ENCODE measurements at places on chromosomes 1 and 21.

- DNase-seq, result no peak
Measured at GRCh38 chr1:59731591-59731990, 83.2 kb upstream of the HOOK1 start.

DNA sequence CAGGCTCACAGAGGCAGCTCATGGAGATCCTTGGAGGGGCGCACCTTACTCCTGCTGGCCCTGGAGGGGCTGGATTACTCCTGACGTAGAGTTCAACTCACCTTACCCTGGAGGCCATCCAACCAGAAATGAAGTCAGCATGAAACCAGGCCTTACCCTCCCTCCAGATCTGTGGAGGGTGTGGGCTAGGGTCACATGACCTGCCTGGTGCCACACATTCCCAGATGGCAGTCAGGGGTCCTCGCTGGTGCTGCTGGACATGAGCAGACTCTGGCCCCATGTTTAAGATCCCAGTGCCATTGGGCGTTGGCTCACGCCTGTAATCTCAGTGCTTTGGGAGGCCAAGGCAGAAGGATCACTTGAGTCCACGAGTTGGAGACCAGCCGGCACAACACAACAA lies 4.5 kb downstream of the C21orf58 start:
- DNase-seq, result no peak

DNA sequence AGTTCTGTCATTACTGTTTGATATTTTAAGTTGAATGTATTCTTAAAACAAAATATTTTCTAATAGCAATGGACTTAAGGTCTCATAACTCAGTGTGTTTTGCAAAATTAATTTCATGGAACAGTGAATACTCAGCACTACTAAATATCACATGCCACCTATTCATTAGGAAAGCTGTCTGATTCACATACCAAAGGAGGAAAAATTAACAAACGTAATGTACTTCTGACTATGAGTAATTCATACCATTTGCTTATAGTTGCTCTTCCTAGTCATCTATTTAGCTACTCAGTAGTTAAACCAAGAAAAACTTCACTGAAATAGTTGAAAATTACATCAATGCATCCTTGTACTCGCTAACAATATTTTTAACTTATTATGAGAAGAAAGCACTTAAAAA lies 35.2 kb downstream of the TP53BP2 start:
- DNase-seq, result no peak

DNA sequence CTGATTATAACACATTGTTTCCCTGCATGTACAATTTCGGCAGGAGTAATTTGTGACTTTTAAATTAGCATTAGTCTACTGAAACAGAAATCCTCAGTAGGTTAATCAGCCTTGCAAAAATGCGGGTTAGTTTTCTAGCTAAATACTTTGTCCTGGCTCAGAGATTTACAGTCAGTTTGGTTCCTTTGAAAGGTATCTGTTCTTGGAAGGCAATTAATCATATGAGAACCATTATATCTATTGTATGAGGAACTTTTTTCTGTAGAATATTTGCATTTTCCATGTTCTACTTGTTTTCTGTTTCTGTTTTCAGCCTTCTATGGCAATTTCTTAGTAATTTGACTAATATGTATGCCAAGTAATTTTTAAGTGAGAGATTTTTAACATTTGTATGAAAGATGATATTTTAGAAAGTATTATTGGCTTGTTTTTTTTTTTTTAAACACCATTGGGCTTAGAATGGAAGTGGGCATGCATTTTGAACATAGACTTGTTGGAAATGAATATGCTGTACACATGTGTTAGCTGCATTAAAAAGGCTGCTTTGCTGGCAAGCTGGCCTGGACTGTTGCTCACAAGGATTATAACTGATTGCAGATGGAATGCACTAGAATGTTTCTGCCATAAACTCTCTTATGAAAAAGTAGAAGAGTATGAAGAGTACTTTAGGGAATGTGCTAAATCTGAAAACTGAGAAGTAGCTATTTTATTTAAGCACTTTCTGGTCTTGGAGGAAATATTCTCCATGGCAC lies 26.2 kb downstream of the KIF1B start:
- DNase-seq, result no peak

GRCh38 chr1:151944126-151944856 lies 35.0 kb upstream of the THEM4 start:
- DNase-seq, result no peak

DNA sequence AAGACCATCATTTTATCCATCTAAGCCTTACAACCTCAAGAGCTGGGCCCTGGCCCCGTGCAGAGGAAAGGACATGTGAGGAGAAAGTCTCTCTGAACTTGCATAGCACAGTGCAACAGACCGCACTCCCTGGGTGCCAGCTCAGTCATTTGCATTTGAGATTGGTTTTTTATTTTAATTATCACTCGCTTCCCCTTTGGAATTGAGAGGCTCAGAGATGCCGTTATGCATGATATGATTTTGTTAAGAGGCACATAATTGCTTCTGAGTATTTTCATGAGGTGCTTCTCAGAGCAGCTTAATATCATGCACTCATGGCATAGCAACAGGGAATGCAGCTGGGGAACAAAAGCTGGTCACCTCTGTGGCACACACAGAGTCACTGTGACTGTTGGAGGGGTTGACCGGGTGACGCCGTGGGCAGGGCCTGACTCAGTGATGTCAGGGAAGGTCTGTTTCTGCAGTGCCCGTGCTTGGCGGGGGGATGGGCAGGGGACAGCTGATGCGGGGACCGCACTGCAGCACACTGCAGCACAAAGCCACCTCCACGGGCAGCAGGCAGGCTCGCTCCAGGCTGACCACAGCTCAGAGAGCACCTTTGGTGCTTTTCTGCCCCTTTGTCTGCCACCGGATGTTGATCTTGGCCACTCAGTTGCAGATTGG lies 43.2 kb upstream of the VAMP3 start:
- no peak for DNase-seq

GRCh38 chr1:64139877-64140276 lies 63.5 kb upstream of the UBE2U start:
- DNase-seq, result no peak

DNA sequence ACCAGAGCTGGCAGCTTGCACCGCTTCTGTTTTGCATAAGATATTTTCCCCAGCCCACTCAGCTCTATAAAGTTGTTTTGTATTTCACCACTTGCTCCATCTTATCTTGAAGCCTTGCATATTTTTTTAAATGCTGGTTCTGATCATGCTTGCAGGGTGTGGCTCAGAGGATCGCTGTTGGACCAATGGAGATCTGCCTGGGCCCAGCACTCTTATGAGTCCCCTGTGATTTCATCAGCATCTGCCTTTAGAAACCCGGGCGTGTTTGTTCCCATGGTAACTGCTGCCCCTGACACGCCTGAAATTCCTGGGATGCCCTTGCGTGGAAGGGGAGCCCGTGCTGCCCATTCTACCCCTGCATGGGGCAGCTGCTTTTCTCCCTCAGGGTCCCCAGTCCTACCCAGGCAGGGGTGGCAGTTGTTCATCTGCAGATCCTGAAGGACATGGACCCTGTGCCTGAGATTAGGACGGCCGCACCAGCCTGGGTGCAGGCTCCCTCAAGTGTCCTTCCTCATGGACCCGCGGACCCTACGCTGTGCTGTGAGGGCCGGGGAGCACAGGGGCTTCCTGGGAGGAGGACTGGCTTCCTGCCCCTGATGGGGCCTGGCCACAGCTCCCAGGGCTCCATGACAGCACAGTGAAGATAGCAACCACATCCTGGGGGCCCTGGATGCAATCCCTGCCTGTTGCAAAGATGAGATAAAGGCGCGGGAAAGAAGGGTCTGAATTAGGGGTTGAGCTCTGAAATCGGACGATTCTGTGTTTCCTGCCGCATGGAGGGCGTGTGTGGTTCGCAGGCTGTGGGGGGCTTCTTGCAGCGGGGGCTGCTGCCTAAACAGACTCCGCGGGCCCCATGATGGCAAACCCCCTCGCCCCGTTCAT lies 226.5 kb downstream of the SDCCAG8 start:
- no peak for DNase-seq

- no peak for DNase-seq
Measured at GRCh38 chr1:18633422-18634155, 2.9 kb downstream of the PAX7 start.

DNA sequence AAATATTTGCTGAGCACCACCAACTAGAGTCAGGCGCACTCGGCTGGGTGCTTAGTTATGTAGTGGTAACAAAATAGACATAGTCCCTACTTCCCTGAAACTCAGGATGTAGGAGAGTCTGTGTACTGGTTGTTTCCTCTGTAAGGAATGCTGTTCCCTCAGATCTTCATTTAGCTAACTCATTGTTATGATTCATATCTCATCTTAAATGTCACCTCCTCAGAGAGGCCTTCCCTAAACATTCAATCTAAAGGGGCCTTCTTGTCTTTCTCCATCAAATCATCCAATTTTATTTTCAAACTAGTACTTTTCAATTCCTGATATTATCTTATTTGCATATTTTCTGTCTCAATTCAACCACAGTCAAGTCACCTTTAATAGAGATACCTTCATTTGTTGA lies 132.9 kb downstream of the PIK3R3 start:
- no peak for DNase-seq

GRCh38 chr1:201888282-201889089 lies at the start of gene SHISA4:
SHISA4 (plus strand) TSS chr1:201888898; CDS start chr1:201888995, 97 bp downstream.
- DNase-seq, result no peak

GRCh38 chr1:61204528-61204927 lies 122.2 kb downstream of the NFIA start:
- DNase-seq, result no peak

GRCh38 chr21:42514883-42515228 lies 1.2 kb downstream of the SLC37A1 start:
- no peak for DNase-seq

GRCh38 chr1:45769261-45769932 lies 18.9 kb upstream of the IPP start:
- no peak for DNase-seq

- no peak for DNase-seq
Measured at GRCh38 chr1:59397139-59397858, 100.4 kb downstream of the FGGY start.

GRCh38 chr1:111561328-111561727 lies 57.9 kb upstream of the ADORA3 start:
- DNase-seq, result no peak

DNA sequence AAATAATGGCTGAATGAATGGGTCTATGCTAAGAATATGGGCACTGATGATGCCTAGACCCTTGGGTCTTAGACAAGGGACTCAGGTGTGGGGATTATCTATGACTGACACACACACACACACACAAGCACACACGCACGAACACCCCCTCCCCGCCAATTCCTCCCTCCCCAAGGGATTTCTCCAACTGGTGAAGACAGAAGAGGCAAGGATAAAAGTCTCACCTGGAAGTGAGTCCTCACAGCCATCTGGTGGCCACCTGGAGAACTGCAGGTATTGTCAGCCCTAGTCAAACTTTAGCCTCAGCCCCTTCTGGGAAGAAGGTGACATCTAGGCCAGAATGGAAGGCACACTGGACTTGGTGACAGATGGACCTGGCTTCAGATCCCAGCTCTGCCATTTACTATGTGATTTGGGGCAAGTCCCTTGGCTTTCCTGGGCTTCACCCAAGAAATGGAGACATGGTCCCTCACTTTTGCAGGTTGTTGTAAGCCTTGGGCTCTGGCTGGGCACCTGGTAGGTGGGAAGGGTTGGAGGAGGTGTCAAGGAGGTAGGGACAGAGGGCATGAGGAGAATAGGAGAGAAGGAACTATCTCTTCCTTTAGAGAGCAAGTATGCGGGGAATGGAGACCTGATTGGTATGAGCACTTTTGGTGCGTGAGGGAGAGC lies 4.0 kb upstream of the GPR3 start:
- DNase-seq, result peak; percentile 71

- no peak for DNase-seq
Measured at GRCh38 chr1:167627615-167627864, 2.5 kb upstream of the RCSD1 start.

- no peak for DNase-seq
Measured at GRCh38 chr21:44298301-44298700, 1.6 kb upstream of the PFKL start.

DNA sequence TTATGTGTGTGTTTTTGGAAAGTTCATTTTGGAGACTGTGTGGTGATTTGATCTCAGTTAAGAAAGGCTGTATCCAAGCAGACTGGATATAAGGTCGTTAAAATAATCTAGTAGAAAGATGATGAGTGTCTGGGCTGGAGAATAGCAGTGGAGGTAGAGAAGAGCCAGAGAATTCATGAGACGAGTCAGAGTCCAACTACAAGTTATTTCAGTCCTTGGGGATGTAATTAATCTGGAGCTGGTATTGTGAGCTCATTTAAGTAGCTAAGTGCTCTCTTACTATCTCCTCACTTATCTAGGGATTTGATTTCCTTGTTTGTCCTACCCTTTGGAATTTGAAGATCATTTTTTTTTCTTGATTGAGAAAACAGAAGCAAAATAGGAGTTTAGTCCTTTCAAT lies 1219.0 kb upstream of the ADGRL4 start:
- DNase-seq, result no peak

DNA sequence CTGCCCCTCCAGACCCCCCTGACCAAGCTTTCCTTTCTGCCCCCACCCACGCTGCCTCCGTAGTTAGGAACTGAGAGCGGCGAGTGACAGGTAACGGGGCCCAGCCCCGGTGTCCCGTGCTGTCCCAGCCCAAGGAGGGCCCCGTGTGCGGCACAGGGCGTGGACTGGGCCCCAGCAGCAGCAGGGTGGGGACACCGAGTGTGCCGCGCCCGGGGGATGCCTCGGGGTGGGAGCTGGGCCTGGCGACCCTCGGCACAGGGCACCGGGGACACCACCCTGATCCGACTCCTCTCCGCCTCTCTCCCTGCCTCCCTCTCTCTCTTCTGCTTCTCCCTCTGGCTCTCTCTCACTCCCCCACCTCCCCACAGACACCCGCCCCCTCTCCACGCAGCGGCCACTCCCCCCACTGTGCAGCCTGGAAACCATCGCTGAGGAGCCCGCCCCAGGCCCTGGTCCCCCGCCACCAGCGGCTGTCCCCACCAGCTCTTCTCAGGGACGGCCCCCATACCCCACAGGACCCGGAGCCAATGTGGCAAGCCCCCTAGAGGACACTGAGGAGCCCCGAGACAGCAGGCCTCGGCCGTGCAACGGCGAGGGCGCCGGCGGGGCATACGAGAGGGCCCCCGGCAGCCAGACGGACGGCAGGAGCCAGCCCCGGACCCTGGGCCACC lies 22.7 kb downstream of the PANK4 start:
- DNase-seq, result no peak

- no peak for DNase-seq
Measured at GRCh38 chr1:31016868-31017267, 48.6 kb downstream of the PUM1 start.

GRCh38 chr21:26445440-26445839 lies 127.6 kb downstream of the CYYR1 start:
- no peak for DNase-seq

GRCh38 chr1:157195521-157196244 lies 57.5 kb upstream of the ETV3 start:
- no peak for DNase-seq

- no peak for DNase-seq
Measured at GRCh38 chr1:161166669-161167548, 683 bp downstream of the PPOX start.

DNA sequence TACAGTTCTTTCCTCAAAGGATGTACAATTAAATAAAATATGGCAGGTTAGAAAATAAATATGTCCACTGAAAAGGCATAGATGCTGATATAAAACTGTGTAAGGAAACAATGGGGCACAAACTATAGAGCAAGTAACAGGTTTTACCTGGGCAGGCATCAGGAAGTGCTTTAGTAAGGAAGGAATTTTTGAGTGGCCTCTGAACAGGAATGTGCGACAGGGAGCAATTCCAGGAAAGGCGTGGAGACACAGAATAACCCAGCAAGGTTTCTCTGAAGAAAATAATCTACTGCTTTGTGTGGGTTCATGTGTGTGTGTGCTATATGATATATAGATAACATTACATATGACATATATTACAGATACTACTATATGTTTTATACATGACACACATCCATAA lies 128.4 kb downstream of the RGS21 start:
- DNase-seq, result no peak

- no peak for DNase-seq
Measured at GRCh38 chr1:151199873-151200581, 1.7 kb downstream of the PIP5K1A start.

GRCh38 chr21:45140346-45140940 lies 66.1 kb downstream of the ADARB1 start:
- DNase-seq, result peak; percentile 69

All from CD8-positive, alpha-beta T cell (primary cell).